Placental epithelial cell (primary cell): ENCODE measurements at places on chromosomes 4 and X. TPM values are rescaled to one million over a fixed set of nuclear protein-coding genes. Genes with fewer than 3 reads are reported as not detected.

Gene AP1AR
- total RNA-seq, result 9.8 and 13.0 TPM in 2 replicates

Gene FRMPD3
- total RNA-seq, result under 0.01 and 0.33 TPM in 2 replicates

Gene FHIP1A
- 14.5 and 17.6 TPM in 2 replicates for total RNA-seq

Gene CT83
- total RNA-seq, result not detected in 2 replicates

Gene GRIA3
- 0.76 TPM in 1 of 2 replicates, not detected in the other for total RNA-seq

Gene TSPAN7
- not detected in 2 replicates for total RNA-seq

Gene NPY5R
- not detected in 2 replicates for total RNA-seq

Gene PNCK
- total RNA-seq, result 5.1 TPM in 1 of 2 replicates, not detected in the other

Gene STBD1
- total RNA-seq, result 2.7 and 2.9 TPM in 2 replicates

Gene ASB5
- total RNA-seq, result not detected in 2 replicates

Gene HSFX1
- total RNA-seq, result 0.39 and 0.43 TPM in 2 replicates

Gene CCDC120
- 8.2 and 9.3 TPM in 2 replicates for total RNA-seq

Gene XPNPEP2
- total RNA-seq, result 0.43 and 5.1 TPM in 2 replicates

Gene CXCL10
- not detected in 2 replicates for total RNA-seq

Gene IGSF1
- total RNA-seq, result not detected in 2 replicates

Gene FAAH2
- total RNA-seq, result under 0.01 and 0.11 TPM in 2 replicates
